ENCODE measurements at places on chromosomes 2 and 18.

DNA sequence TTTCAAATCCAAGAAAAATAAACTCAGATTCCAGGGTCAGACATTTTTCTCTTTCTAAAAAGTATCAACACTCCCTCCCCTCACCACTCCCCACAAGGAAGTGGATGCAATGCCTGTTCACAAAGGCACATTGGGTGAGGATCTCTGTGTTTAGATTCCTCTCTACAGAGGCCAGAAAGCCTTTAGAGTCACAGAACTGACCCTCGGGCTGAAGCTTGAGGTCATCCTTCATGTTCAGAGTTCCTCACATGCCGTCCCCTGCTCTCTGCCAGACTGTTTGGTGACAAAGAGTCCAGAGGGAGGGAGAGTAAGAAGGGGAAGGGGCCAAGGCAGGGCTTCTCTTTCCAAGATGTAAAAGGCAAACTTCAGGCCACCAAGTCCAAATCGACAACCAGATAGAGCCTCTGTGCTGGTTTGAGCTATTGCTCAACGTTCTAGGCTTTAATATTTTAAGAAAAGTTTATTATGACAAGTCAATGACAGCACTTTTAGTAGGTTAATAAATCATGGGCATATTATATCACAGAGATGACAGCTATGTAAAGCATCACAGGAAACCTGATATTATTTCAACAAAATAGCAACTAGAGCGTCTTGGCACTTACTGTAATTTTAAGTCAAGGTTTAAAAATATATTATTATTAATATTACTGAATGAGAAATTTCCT lies 269.4 kb downstream of the ETAA1 start:
- no peak for DNase-seq

DNA sequence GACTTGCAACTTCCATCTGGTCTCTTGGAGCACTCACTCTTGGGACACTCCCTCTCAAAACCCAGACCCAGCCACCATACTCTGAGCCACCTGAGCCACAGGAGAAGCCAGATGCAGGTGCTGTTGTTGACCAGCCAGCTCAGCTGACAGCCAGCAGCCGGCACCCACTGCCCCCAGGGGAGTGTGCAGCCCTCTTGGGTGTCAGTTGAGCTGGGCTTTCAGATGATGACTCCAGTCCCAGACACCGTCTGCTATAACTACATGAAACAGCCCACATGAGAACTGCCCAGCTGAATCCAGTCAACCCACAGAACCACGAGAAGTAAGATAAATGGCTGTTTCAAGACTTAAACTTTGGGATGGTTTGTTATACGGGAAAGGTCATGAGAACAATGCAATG lies 10.7 kb upstream of the IGFBP2 start:
- DNase-seq: no peak

GRCh38 chr2:240216167-240216566 lies 75.7 kb upstream of the OTOS start:
- DNase-seq: peak; percentile 69

DNA sequence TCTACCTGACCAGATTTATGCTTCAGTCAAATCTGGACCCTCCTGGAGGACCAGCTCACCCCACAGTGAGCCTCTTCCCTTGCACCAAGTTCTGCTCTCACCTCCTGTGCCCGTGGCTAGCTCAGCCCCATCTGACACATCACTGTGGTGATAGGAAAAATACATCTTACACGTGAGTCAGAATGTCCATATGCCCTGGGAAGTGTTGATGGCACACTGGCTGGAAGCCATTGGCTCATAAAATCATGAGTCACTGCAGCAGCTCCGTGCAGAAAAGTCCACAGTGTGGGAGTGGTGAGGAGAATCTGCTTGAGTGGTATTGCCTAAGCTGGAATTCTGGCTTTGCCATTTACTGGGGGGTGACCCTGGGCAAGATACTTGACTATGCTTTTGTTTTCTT lies 42.6 kb upstream of the RAPGEF4 start:
- DNase-seq: peak; percentile 43

DNA sequence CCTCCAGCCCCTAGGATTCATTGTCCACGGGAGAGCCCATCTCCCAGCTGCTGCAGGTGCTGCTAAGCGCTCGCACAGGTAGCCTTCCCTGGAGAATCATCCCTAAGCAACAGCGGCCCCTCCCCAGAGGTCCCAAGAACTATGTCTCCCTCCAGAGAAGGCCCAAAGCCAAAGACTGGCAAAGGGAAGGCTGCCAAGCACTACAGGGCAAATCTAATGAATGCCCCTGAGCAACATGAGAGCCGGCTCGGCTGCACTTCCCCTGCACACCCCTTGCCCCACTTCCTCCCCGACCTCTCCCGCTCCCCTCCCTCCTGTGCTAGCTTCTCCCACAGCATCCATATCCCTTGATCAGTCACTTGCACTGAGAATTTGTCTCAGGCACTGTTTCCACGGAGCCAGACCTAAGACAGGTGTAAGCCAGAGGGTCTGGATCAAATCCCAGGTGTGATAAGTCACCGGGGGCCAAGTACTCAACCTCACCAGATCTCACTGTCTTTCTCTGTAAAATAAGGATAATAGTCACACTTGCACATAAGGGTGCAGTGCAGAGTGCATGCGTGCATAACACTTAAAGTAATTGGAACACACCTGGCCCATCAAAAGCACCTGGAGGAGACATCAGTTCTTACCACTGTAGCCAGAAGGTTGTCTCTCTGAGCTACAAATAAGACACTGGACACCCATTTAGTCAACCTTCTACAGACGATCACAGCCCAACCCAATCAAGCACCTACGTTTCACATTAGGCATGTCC lies 20.1 kb upstream of the COL6A3 start:
- no peak for DNase-seq

DNA sequence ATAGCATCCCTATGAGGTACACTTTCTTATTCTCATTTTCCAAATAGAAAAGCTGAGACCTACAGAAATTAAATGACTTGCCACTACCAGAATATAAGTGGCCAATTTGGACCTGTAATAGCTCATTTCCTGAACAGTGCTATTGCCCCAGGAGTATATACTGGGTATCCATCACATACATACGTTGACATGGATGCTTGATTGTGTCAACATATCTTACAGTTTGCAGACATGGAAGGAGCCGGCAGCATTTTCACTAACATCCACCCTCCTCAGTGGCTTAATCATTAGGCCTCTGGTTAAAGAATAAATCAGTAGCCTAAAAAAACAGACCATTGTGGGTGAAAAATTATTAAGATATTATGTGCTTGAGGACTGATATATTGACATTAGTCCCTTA lies 829.3 kb downstream of the LRP1B start:
- no peak for DNase-seq

GRCh38 chr2:22485486-22485885 lies 899.5 kb upstream of the KLHL29 start:
- no peak for DNase-seq

DNA sequence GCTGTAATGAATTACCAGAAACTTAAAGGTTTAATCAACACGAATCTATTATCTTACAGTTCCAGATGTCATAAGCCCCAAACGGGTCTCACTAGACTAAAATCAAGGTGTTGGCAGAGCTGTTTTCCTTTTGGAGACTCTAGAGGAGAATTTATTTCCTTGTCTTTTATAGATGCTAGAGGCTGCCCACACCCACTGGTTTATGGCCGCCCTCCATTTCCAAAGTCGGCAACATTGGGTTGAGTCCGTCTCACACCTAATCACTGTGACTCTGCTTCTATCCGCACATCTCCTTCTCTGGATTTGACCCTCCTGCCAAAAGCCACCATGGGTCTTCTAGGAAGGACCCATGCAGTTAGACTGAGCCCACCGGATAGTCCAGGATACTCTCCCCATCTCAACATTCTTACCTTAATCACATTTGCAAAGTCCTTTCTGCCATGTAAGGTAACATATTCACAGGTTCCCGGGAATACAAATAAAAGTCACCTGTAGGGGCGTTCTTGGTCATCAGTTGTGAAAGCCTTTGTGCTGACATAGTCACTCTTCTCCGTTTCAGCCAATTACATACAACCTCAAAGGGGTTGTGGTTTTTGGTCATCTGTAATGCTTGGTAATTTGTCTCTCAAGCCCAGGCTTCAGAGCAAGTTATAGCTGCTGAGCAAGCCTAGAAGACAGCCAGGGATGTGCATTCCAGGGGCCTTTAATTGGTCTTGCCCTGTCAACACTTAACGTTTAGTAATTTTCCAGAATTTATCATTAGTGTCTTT lies 179.4 kb downstream of the ANTXR1 start:
- no peak for DNase-seq

GRCh38 chr2:2566396-2567323 lies 235.6 kb upstream of the MYT1L start:
- DNase-seq: no peak

DNA sequence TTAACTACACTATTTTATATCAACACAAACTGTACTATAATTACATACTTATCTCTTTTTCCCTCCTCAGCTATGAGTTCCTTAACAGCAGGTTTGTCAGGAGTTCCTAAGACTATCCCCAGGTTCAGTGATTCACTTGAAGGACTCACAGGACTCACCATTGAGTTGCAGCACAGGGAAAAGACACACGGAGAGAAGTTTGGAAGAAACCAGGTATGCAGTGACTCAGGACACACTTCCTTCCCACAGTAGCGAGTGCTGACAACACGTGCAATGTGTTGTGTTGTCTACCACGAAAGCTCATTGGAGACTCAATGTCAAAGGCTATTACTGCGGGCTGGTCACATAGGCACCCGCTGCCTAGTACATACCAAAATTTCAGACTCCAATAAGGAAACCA lies 32.0 kb downstream of the MGAT4A start:
- DNase-seq: no peak

GRCh38 chr2:215644233-215644897 lies 208.5 kb upstream of the FN1 start:
- DNase-seq: no peak

DNA sequence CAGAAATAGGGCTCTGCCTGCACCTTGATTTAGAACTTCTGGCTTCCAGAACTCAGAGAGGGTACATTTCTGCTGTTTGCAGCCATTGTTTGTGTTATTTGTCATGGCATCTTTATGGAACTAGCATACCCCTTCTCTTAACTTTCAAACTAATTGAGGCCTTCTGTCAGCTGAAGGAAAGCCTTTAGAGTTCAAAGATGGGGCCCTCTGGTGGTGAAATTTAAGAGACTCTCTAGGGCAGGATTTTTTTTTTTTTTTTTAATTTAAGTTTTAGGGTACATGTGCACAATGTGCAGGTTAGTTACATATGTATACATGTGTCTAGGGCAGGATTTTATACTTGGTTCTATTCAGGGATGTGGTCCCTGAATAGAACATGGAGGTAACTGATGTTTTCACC lies 260.6 kb upstream of the LINC00305 start:
- no peak for DNase-seq

- peak; percentile 41 for DNase-seq
Observed at GRCh38 chr2:235055891-235056516, 104.2 kb downstream of the SH3BP4 start.

DNA sequence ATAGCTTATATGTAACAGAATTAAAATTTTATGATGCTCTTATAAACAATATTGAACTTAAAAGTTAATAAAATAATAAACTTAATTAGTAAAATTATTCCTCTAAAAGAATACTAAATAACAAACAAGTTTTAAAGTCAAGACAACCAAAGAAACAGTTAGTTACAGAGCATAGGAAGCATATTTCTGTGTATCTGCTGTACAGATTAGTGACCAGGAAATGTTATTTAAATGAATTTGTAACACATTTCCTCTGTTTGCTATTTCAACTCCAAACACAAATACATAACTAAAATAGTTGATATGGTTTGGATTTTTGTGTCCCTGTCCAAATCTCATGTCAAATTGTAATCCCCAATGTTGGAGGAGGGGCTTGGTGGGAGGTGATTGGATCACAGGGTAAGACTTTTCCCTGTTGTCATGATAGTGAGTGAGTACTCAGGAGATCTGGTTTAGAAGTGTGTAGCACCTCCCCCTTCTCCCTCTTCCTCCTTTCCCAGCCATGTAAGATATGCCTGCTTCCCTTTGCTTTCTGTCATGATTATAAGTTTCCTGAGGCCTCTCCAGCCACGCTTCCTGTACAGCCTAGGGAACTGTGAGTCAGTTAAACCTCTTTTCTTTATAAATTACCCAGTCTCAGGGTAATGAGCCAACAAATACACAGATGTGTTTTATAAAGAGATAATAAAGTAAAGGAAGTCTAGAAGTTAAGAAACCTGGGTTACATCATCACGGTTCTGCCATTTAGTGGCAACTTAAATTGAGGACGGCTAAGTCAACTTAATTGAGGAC lies 51.8 kb downstream of the ROCK2 start:
- DNase-seq: no peak

DNA sequence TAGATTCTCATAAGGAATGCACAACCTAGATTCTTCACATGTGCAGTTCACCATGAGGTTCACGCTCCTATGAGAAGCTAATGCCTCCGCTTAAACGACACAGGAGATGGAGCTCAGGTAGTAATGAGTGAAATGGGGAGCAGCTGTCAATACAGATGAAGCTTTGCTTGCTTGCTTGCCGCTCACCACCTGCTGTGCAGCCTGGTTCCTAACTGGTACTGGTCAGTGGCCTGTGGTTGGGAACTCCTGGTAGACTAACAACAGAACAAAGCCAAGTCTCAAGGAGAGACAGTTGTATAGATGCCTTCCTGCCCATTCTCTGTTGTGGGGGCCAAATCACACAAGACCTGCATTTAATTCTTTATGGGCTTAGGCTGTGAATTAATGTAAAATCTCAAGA lies 449.2 kb upstream of the TNP1 start:
- DNase-seq: no peak

GRCh38 chr2:48504647-48505327 lies 25.2 kb upstream of the STON1 start:
- no peak for DNase-seq

DNA sequence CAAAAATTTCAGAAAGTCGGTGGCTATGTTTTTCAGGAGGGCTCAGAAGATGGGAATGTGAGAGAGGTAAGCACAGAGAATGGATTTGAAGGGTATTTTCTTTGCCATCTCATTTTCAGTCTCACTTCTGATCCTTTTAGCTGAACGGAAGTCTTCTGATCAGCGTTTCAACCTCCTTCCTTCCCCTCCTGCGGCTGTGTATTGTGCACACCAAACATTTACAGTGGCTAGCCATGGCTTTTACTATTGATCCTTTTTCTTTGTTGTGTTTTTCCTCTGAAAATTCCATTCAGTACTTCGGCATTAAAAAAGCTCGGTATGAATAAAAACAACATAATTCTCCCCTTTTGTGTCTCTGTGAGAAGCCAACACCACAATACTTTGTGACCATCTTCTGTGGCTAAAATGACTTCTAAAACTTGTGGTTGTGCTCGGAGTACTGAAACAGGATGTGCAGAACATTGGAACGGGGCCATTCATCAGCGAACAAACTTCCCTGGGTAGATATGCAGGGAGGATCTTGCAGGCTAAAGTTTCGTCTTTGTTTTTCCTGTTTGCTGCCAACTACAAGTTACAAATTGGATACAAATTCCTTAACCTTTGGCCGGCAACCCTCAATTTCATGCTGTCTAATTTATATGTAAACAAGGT lies 260.8 kb upstream of the FAM98A start:
- DNase-seq: peak; percentile 23

GRCh38 chr2:163943403-163944346 lies 207.9 kb upstream of the FIGN start:
- DNase-seq: peak; percentile 79

DNA sequence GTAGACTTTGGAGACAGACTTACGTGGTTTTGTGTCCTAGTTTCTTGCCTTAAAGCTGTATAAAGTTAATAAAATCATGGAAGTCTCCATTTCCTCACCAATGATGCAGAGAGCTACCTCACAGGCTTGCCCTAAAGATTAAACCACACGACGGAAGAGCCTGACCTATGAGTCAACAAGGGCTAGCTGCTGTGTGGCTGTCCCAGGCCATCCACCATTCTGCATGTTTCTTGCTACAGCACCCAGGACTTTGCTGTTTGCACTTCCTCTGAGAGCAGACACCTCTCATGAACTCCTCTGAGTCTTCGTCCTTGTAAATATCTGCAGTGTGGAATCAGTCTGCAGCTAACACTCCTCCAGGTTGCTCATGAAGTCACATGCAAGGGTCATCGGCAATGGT lies 160.0 kb upstream of the TRIB2 start:
- DNase-seq: no peak
